ENCODE measurements at places on chromosomes 11 and 22. TPM values are rescaled to one million over a fixed set of nuclear protein-coding genes. Genes with fewer than 3 reads are reported as not detected.

DNA sequence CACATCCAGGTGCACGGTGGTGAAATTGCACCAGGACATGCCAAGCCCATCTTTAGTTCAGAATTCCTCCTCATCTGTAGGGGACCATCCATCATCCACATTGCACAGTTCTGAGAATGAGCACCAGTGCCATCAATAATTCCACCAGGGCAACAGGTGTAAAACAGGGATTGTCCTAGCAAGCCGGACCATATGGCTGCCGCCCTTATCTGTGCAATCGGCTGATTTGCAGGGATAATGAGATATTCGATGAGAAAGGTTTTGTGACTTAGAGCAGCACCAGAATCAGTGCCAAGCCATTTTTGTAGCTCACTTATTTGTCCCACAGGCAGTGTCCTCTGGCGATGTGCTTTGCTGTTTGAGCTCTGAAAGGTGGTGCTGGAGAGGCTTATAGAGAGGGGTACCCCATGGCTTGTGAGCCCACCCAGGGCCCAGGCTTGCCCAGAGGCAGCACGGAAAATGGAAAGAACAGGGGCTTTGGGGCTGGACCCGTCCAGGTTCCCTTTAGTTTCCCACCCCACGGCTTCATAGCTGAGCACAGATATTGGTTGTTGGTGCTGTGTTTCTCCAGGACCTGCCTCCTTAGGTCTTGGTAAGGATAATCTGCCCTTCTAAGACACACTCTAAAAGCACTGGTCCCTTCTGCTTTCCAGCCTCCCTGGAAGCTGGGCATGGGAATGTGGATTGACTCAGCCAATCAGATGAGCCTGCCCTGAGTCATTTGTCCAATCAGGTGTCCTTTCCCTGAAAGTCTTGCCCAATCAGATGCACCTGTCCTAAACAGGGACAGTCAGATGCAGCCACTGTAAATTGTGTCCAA lies 84.0 kb upstream of the SHANK2 start:
- DNase-seq, result no peak

- DNase-seq, result no peak
Observed at GRCh38 chr11:88579466-88579865, 241.9 kb upstream of the CTSC start.

- no peak for DNase-seq
Observed at GRCh38 chr22:48845356-48845936, 982.2 kb downstream of the BRD1 start.

The DNAJB7 gene
- not detected for total RNA-seq

The SYT12 gene
- 0.37 TPM for total RNA-seq

GRCh38 chr11:127844876-127845275 lies 742.5 kb downstream of the ETS1 start:
- DNase-seq, result no peak

- peak; percentile 8 for DNase-seq
Observed at GRCh38 chr22:44879301-44879680, 126.9 kb downstream of the ARHGAP8 start.

DNA sequence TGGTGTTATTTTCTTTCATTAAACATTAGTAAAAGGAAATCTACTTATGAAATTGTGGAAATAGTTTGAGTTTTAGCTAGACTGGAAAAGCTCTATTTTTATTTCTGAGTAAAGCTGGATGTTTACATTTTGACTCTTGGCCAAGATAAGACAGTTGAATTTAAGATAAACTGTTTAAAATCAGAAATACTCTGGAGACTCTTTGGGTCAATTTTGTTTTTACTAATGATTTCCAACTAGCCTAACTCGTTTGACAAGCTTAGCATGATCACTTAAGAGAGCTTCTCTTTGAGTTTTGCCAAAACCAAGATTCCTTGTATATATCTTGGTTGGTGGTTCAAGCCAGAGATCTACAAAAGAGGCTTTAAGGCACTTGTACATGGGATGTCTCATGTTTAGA lies 724.8 kb upstream of the LUZP2 start:
- DNase-seq, result no peak

DNA sequence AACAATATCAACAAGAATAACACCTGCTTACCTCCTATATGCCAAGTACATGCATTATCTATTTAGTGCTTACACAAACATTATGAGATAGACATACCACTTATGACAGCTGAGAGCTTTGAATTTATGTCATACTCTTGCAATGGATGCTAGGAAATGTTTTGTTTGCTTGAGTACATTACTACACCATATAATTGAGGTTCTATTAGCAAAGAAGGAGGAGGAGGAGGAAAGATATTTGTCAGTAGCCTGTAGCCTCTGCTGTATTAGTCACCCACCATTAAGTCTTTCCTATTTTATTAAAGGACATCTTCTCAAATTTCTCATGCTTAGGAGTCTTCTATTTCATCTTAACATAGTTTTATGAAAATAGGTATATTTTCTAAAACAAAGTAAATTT lies 6.4 kb downstream of the ANO5 start:
- DNase-seq, result no peak

DNA sequence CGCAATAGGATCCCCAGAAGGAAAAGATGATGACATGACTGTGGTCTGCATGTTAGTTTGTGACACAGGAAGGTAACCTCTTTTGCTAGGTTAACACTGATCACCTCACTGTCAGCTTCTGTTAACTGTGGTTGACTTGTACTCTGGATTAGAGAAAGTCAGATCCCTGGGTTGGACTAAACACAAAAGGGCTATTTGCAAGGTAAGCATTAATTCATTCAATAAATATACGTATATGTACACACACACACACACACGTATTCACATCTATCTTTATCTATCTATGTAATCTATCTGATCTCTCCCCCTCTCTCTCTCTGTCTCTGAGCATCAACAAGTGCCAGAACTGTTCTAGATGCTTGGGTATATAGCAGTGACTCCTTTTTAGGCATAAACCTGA lies 136.1 kb upstream of the SNX19 start:
- no peak for DNase-seq

DNA sequence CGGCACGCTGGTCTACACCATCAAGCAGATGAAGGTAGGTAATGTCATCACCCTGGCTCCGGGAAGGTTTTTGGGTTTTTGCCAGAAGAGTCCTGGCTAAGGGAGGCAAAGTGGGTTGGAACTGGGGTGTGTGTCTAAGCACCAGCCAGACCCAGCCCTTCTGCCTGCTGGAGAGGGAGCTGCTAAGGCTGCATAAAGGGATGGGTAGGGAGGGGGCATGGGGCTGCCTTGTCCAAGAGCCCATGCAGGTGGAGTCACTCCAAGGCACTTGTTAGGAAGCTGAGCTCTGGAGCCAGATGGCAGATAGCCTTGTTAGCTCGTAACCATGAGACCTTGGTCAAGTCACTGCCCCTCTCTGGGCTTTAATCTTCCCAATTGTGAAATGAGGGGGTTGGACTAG lies 48.0 kb downstream of the TIMP3 start:
- no peak for DNase-seq

- no peak for DNase-seq
Observed at GRCh38 chr11:61012737-61013215, 41.3 kb downstream of the CD6 start.

- DNase-seq, result peak; percentile 94
Observed at GRCh38 chr22:45009606-45010531, at the start of gene PHF21B. PHF21B (minus strand) TSS chr22:45010005; CDS start chr22:45009549, 456 bp downstream.

The BLID gene
- not detected for total RNA-seq

DNA sequence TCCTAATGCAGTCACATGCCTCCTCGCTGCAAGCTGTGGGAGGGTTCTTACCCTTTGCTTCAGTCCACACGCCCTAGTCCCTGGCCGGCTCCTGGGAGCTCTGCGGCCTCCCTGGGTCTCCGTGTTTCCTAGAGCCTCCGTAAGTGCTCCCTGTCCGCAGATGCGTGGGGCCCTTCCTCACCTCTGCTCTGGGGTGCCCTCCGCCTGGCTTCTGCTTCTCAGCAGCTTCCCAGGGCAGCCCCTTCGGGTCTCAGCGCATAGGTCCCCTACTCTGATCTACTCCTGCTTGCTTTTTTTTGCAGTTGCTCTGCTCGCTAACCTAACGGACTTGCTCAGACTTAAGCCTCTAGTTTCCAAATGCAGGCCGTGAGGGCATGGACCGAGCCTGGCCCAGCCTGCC lies 22.4 kb downstream of the CAPN1 start:
- DNase-seq, result no peak

DNA sequence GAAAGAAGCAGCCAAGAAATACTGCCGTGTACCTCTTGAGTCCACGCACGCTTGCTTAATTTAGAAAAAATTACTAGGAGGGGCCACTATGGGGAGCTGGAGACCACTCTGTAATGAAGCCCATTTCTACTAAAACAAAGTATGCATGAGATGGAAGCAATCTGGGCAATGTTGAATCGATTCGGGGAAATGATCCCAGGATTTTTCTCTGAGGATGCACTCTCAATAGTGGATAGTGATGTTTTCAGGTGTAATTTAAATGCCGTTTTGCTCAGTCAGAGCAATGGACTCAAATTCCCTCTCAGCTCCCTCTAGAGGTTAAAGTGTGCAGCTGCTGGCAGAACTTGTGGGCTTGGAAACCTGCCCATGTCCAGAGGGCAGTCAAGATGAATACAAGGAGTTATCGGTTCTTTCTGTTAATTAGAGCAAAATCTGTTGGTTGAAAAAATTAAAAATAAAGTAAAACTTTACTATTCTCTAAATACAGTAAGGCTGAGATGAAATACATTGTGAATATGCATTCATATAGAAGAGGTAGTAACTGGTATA lies 64.1 kb downstream of the ME3 start:
- DNase-seq, result peak; percentile 49

The TMEM179B gene
- 28.2 TPM for total RNA-seq

The SESN3 gene
- total RNA-seq, result 213 TPM

DNA sequence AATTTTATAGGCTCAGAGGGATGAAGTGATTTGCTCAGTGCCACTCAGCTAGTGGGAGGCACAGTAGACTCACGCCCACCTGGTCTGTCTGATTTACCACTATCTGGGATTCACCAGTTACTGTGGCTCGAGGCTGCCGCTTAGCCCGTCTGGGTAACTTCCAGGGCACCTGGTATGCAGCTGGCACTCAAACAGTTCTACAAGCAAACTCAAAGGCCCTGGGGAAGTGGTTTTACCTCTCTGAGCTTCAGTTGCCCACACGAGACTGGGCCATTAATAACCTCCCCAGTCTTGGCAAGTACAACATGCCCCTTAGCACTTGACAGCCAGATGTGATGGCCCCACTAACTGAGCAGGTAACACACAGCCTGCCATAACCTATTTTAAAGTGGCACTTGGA lies 2.6 kb downstream of the GDPD5 start:
- no peak for DNase-seq

DNA sequence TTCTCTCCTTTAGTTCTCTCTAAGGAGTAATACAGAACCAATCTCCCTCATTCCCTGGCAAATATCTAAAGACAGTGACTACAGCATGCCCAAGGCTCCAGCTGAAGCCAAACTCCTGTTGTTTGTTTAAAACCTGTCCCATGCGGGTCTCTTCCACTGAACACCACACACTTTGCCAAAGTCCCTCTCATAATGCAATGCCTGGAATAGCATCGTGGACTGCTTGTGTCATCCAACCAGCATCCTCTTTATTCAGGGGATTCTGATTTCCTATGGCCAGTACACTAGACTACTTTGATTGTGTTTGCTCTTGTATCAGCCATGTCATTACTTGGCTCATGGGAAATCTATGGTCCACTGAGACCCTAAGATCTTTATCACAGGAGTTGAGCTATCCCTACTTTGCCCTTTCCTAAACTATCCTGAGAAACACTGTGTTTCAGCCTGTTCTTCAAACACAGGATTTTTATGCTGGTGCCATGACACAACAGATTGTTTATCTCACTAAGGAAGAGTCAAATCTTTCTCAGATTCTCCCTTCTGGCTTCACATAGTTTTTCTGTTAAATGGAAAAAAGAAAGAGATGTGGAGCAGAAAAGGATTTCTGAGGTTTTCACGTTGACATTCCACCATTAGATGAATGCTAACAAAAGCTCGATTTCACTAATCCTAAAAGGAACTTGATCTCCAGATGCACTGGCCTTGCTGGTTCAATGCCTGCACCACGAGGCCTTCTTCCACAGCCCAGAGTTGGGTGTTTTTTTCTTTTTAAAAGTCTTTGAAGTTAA lies 15.9 kb upstream of the IRAG1 start:
- no peak for DNase-seq

GRCh38 chr11:17651061-17651460 lies 68.3 kb upstream of the MYOD1 start:
- DNase-seq, result no peak

DNA sequence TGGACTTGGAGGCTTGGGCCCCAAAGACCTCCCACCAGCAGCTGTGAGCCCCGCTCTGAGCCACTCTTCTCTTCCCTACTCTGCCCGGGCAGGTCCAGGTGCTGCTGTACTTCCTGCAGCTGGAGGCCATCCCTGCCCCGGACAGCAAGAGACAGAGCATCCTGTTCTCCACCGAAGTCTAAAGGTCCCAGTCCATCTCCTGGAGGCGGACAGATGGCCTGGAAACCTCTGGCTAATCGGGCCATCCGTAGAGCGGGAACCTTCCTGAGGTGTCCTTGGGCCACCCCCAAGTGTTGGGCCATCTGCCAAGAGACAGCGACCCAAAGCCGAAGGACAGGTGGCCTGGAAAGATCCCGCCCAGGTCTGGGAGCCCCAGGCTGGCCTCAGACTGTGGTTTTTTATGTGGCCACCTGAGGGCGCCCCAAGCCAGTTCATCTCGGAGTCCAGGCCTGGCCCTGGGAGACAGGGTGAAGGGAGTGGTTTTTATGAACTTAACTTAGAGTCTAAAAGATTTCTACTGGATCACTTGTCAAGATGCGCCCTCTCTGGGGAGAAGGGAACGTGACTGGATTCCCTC lies 135.1 kb downstream of the BCR start:
- peak; percentile 73 for DNase-seq

Data from glutamatergic neuron (in vitro differentiated cells).